Right forelimb (tissue), 1 donor: ENCODE measurements at places on chromosomes 7 and 10.

DNA sequence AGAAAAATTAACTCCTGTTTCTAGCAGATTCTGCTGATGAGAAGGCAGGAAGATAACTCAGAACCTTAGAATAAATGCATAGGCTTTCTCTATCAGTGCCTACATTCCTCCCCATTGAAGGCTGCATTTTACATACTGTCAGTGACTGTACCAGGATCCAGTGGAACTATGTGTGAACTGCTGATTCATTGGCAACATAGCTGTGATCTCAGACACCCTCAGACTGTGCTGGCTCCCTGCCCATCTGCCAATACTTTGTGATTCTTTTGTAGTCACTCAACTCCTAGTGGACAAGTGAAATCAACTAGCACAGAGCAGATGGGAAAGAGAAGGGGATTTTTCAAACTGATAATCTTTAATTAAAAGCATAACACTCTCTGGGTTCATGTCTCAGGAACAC lies 375.8 kb downstream of the MDFIC start:
- DNase-seq, result no peak

DNA sequence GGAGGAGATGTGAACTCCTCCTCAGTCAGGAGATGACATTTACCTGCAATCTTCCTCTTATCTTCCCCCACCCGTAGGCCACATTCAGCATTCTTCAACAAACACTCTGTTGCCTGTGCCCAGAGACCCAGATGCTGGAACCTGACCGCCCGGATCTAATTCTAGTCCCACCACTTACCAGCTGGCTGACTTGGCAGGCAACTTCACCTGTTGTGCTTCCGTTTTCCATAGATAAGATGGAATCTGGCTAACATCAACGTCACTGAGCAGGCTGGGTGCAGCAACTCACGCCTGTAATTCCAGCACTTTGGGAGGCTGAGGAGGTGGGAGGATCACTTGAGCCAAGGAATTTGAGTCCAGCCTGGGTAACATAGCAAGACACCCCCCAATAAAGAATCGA lies 21.3 kb upstream of the FXYD4 start:
- DNase-seq, result no peak

- no peak for DNase-seq
These were observed 57.2 kb upstream of the OPALIN start for GRCh38 chr10:96415891-96416554.

GRCh38 chr7:51467384-51468017 lies 150.9 kb upstream of the COBL start:
- no peak for DNase-seq

- no peak for DNase-seq
These were observed 18.8 kb downstream of the NOBOX start for GRCh38 chr7:144384555-144385245.

DNA sequence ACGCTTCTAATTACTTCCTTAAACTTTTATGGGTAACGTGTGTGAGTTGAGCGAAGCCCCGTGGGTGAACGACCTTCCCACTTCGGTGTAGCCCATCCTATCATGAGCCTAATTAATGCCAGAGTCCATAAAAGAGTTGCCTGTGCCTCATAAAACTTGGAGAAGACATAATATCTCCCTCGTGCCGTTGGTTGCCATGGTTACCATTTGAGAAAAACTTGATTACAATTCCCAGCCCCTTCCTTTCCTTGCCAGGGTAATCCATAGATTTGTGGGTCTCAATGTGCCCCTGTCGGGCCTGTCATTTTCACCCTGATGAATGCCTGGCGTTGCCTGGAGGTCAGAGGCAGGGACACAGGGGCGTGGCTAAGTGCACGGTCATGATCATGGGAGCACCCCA lies 127.1 kb downstream of the GLRX3 start:
- DNase-seq, result no peak

GRCh38 chr10:125468278-125468677 lies 214.7 kb downstream of the TEX36 start:
- no peak for DNase-seq
